ENCODE measurements at places on chromosomes 5 and 9.
A peak's percentile ranks its signal among the peaks of the same experiment; 100 is the strongest.

DNA sequence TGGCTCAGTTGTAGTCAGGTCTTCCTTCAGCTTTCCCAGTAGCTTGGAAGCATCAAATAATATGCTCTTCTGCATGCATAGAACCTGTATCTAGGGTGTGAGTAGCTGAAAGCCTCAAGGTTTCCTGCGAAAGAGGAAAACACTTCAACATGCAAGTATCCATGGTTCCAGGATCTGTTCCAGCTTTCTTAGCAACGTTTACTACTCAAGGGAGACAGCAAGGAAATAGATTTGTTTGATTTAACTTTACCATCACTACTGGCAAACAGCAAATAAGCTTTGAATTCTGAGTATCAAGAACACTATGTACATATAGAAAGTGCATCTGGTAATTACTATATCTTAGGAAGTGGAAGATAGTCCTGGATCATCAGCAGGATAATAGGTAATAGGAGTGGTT lies 341.0 kb downstream of the PRR16 start:
- no peak for DNase-seq

DNA sequence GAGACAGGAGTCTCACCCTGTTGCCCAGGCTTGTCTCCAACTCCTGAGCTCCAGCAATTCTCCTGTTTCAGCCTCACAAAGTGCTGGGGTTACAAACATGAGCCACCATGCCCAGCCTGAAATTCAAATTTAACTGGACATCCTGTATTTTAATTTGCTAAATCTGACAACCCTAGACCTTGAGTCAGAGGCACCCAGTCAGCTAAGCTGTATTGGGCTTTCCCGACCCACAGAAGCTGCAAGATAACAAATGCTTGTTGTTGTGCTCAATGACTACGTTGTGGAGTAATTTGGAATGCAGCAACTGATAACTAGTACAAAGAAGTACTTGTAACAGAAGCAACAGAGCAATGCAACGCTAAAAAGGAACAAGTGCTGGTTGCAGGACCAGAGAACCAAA lies 533.1 kb downstream of the NTRK2 start:
- no peak for DNase-seq

DNA sequence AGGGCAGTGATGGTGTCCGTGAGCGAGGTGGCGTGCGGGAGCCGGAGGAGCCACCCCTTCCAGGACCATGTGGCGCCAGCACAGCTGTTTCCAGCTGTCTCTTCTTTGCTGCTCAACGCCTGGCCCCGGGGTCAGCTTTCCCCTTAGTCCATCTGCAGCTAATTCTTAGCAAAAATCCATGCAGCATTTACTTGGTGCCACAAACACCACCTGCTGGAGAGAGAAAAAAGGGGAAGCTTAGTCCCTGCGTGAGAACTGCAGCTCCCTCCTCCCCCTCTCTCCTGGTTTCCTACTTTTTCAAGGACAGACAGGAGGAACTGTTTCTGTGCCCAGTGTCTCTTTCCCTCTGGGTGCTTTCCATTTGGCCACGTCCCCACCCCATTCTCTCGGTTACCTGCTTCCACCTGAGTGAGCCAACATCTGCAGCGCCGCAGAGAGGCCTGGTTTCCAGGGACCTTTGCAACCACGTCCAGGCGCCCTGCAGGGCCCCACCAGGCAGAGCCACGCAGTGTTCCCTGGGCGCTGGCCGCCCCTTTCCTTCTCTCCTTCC lies 3.4 kb downstream of the SLC6A19 start:
- DNase-seq = no peak

DNA sequence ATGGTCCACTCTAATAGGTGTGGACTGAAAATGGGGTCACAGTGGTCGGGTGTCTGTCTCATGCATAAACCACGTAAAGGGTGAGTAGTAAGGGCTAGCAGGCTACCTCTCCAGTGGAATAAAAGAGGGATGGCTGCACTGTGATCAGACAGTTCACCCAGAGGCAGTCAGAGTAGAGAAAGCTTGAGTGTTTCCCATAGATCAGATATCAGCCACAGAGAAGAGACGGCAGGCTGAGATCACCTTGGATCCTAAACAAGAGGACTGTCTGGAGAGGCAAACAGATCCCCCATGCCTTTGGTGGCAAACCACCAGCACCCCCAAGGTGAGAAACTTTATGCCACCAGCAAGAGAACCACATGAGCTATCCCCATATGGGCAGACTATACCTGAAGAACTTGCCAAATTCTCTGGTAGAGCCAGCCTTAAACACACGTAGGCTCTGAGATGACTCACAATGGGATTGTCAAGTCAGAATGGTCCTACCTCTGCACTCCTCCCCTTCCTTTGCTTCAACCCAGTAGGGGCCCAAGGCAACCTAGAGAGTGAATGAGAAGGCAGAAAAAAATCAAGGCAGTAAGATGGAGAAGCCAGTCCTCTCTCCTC lies 205.2 kb upstream of the MAP3K1 start:
- peak; percentile 49 for DNase-seq

- no peak for DNase-seq
Measured at GRCh38 chr9:7147121-7148090, 389.6 kb downstream of the KDM4C start.

GRCh38 chr9:35257986-35258659 lies 96.3 kb downstream of the UNC13B start:
- no peak for DNase-seq

- DNase-seq = no peak
Measured at GRCh38 chr9:75109210-75109839, 21.0 kb downstream of the OSTF1 start.

- DNase-seq = no peak
Measured at GRCh38 chr5:75869891-75870290, 152.7 kb upstream of the POC5 start.

DNA sequence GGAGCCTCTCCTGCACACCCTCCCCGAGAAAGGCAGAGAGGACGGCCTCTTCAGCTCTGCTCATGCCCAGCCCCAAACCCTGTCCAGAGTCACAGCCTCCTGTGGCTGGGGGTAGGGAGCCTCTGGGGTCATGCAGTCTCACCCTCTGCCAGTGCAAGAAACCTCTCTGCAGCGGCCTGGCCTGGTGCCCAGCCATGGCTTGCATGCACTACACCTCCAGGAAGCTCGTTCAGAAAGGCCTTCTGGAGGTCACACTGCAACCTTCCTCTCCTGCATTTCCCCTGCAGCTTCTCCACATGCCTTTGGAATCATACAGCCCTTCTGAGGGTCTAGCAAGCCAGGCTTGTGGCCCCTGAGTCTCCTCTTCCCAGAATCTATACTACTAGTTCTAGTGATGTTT lies 17.9 kb downstream of the CSF1R start:
- DNase-seq = no peak

GRCh38 chr5:14884062-14884612 lies 12.6 kb upstream of the ANKH start:
- no peak for DNase-seq

DNA sequence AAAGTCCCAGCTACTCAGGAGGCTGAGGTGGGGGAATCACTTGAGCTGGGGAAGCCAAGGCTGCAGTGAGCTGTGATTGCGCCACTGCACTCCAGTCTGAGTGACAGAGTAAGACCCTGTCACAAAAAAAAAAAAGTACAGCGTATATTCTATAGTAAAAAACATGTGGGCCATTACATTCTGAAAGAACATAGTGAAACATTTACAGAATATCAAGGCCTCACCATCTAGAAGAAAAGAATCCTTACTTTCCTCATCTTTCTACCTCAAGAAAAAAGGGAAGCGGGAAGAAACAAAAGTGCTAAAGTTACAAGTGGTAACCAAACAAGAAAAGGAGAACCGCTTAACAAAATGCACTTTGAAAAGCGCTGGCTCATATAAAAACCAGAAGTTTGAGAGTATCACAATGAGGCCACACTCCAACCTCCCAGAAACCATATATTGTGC lies 5.7 kb upstream of the SYK start:
- no peak for DNase-seq

DNA sequence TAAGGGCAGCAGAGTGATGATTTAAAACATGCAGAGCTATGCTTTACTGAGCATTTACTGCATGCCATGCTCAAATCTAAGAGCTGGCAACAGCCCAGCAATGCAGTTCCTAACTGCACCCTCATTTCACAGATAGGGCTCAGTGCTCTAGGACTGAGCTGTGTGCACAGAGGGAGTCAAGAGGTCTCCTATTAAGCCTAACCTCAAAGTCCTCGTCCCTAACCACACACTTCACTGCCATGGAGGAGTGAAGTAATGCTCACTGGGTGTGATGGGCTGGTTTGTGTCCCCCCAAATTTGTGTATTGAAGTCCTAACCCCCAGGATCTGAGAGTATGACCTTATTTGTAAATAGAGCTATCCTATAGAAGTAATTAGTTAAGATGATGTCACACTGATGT lies 25.9 kb downstream of the BARX1 start:
- DNase-seq = no peak

- no peak for DNase-seq
Measured at GRCh38 chr5:179224741-179225140, 120.5 kb downstream of the ADAMTS2 start.

GRCh38 chr9:16312116-16312515 lies 558.4 kb downstream of the BNC2 start:
- no peak for DNase-seq

- no peak for DNase-seq
Measured at GRCh38 chr9:20512636-20513035, 109.7 kb downstream of the MLLT3 start.

DNA sequence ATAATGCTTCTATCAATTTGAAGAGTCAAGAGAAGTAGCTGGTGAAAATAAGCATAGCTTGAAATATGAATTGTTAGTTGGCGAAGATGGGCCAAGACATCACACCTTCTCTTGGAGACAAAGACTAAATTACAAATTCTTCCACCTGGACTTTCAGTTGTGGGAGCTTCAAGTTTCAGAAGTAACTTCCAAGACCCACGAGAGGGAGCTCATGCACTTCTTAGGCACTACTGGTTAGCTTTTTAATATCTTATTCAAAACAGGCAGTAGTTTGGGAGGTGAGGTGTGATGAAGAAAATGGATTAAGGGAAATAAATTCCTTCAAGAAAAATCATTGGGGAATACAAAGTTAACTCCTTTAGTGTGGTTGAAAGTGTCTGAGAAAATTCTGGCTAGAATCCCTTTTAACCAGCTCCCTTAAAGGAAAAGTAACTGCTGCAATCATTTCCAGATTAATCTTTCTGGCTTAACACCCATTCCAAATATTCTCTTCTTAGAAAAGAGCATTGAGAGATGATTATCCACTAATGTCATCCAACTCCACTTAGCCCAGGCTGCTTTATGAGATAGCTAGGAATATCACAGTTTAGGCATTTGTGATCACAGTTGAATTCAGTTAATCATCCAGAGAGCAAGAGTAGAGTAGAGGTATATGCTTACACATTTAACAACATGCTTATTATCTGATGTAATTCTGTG lies 139.5 kb upstream of the DMRTA1 start:
- DNase-seq = no peak

GRCh38 chr5:126911986-126912385 lies 118.4 kb downstream of the MARCHF3 start:
- no peak for DNase-seq

Measured in activated T-helper 1 cell treated with anti-CD3 and anti-CD28 coated beads, Interleukin-12 subunit alpha, Interleukin-12 subunit beta, Interleukin-2, Interleukin-4 antibody, amounts not matched to agents 30 ng/mL and 10 ng/mL and 1 ng/mL, durations not matched to agents 14 hours and 24 hours and 36 hours (primary cell).